ENCODE measurements at places on chromosomes 11 and 22.

DNA sequence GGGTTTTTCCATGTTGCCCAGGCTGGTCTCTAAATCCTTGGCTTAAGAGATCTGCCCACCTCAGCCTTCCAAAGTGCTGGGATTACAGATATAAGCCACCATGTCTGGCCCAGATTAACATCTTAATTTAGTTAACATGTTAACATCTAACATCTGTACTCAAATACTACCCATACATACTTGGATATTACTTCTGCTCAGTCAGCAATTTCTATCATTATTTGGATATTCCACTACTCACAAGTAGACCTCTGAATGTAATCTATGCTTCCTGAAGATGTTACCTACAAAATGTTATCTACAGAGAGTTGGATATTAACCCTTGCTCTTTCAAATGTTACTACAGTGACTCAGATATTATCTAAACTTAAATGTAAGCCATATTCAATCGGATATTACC, 4.0 kb downstream of the CCKBR start:
- DNase-seq: no peak

DNA sequence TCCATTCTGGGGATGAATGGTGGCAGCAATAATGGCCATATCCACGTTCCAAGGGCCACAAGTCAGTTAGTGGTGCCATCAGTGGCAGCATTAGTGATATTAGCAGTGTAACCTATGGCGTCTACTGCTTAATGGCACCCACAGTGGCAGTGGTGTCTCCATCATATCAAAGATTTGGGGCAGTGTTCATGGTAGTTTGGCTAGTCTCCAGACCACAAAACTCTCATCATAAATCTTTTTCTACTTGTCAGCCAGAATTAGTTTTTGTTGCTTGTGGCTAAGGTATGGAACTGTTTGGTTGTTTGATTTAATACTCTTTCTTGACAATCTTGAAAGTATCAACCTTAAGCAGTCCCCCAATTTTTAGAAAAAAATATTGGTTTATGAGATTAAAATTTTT, 45.1 kb upstream of the DEUP1 start:
- DNase-seq: no peak

- no peak for DNase-seq
Measured at GRCh38 chr11:82832983-82833382, 67.2 kb downstream of the PRCP start.

DNA sequence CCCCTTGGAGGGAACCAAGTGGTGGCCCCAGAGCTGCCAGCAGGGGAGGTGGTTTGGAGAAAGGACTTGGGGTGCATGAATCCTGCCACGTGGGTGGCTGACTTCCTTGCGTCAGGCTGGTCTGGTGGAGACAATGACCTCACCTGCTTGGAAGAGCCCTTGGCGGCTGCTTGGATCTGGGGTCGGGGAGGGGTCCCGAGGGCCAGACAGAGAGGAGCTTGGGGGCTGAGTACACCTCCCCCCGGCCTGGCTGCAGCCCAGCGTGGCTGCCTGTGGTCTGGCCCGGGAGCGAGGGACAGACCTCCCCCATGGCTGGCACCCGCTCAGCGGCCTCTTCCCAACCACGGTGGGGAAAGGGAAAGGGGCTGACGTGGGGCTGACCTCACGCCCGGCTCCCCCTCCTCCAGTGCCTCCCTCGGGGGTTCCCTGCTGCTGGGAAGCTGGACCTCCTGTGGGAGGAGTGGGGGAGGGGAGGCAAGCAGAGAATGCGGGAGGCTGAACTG, 13.8 kb downstream of the LIF start:
- DNase-seq: peak; percentile 87

- no peak for DNase-seq
Measured at GRCh38 chr11:96159968-96160367, 183.0 kb downstream of the MAML2 start.

DNA sequence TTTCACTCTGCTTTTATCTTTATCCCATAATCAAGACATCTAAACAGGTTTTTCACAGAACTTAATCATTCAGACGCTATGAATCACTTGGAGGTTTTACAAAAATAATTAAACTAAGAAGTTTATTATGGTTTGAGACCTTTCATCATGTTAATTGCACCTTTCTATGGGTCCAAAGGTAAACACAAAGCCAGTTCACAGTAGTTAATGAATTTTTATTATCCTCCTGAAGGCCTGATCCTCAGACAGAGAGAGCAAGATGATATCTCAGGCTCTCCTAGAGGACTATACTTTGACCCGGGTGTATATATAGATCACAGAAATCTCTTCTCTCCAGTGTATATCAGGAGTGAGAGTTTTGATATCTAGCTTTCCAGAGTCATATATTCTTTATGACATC, 1044.3 kb upstream of the RAG2 start:
- no peak for DNase-seq

DNA sequence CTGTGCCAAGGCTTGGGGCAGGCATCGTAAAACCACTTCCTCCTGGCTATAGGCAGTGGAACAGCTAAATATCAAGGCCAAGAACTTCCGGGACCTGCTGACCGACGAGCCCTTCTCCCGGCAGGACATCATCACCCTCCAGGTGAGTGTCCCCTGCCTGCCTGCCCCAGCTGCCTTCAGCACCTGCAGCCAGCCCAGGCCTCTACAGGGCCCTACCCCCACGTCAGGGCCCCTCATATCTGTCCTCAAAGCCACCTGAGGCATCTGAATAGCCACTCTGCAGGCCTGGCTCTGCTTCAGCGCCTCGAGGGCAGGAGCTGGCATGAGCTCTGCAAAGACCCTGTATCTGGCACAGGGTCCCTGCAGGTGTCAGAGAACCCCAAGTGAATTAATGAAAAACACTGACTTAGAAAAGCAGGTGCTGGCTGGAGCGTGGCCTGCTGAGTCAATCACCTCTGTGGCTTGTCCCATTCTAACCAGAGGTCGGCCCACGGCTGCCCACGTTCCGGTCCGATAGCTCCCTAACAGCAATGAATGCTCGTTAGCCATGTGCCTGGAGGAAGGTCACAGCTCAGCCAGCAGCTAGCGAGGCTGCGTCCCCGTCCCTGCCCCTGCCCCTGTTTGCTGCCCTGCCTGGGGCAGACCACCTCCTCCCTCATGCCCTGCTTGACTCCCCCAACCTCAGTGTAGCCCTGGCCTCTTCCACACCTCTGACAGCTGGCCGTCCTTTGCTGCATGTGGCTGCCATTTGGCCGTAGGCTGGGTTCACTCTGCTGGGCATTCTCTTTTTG, 16.8 kb downstream of the PPIL2 start:
- DNase-seq: no peak

GRCh38 chr11:127627204-127627603, 626.6 kb upstream of the KIRREL3 start:
- no peak for DNase-seq

DNA sequence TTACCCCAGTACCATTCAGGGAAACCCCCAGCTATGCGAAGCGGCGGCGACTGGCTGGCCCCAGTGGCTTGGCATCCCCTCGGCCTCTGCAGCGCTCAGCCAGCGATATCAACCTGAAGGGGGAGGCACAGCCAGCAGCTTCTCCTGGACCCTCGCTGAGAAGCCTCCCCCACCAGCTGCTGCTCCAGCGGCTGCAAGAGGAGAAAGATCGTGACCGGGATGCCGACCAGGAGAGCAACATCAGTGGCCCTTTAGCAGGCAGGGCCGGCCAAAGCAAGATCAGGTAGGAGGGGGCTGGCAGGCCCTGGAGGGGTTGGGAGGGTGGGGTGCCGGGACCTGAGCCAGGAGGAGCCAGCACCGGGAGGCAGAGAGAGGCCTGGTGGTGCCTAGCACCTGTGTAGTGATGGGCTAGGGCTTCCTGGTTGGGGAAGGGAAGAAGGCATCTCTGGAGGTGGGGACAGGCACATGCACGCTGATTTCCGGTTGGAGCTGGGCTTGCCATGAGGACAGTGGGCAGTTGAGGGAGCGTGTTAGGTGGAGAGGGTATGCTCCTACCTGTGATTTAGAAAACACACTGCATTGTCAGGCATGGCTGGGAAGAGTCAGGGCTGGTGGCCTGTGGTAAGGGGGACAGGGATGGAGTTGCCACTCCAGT, 22.3 kb downstream of the SHANK3 start:
- DNase-seq: no peak

GRCh38 chr22:43013355-43014315, 1.3 kb downstream of the PACSIN2 start:
- peak; percentile 41 for DNase-seq

DNA sequence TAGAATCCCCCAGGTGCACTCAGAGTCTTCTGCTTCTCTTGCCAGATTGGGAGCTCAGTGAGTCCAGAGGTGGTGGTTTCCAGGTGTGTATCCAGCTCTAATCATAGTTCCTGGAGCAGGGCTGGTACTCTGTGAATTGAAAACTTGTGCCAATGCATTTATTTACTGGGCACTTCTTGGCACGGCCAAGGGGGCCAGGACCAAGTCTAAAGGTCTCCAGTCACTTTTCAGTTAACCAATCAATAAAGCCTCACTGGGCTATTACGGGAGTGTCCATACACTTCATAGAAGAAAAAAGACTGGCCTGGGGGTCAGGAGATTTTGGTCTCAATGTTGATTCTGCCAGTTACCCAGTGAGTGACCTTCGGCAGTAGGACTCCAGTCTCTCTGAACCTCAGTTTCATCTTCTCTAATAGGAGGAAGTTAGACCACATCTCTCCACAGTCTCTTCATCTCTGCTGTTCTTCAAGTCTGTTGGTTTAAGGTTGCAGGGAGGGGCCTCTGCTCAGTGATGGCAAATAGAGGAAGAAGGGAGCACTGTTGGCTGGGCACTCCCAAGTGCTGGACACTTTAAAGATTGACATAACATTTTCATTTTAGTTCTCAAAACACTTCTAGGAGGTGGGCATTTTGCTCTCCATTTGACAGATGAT, 188.5 kb upstream of the E2F8 start:
- DNase-seq: no peak

- DNase-seq: peak; percentile 99
Measured at GRCh38 chr11:111735262-111736116, 30.7 kb downstream of the PPP2R1B start.

- DNase-seq: peak; percentile 59
Measured at GRCh38 chr11:73271936-73272679, at the start of gene P2RY6. Gene P2RY6 (plus strand): TSS chr11:73272338. CDS start chr11:73296519, 24,181 bp downstream.

DNA sequence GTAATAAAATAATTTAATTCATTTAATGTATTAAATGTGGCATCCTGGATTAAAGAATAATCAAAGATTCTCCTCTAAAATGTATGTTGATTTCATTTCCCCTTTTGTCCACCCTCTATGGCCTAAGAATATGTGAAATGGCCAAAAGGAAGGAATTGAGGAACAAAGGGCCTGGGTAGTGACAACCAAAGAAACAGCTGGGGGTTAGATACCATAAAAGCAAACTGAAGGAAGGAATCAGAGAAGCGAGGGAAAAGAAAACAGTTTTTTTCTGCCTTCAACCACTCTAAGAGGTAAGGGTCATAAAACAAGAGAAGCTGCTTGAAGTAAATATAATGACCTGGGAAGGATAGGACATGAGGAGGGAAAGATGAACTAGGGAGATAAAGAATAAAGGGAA, 139.3 kb downstream of the FAM76B start:
- no peak for DNase-seq

DNA sequence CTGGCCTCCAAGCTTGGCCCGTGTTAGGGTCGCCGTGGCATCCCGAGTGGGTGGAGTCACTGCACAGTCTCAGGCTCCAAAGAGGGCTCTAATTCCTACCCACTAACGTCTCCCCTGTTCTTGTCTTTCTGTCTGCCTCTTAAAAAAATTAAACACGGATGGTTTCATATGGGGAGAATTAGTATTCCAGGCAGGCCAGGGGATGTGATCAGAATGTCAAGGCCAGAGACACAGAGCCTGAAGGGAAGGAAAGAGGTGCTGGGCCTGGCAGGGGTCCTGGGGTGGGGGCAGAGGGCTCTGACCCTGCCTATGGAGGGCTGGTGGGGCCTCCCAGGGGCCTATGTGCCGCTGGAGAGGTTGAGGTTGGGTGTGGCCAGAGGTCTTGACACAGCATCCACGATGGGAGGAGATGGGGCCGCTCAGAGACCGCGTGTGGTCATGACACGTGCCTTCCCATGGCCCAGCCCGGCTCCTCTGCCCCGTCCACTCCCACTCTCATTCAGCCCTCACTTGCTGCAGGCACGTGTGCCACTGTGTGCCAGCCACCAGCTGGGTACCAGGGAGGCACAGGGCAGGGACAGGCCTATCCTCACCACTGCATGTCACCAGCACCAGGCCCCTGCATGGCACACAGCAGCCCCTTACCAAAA, 56.5 kb downstream of the FLRT1 start:
- DNase-seq: no peak

DNA sequence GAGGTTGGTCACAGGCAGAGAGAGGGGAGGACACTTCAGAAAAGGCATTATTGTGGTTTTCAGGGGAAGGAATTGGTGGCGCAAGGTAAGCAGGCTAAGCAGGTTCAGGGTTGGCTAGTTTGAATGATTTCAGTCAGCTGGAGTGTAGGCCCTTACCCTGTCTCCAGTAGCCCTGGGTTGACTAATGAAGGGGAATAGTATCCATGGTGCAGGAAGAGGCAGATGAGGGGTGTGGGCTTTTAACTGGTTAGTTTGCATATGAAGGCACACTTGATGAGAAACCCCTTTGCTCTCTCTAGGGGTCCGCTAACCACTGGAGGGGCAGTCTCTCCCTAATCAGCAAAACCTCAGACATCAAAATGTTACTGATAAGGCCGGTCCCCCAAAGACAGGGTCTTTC, 249.7 kb downstream of the AASDHPPT start:
- no peak for DNase-seq

DNA sequence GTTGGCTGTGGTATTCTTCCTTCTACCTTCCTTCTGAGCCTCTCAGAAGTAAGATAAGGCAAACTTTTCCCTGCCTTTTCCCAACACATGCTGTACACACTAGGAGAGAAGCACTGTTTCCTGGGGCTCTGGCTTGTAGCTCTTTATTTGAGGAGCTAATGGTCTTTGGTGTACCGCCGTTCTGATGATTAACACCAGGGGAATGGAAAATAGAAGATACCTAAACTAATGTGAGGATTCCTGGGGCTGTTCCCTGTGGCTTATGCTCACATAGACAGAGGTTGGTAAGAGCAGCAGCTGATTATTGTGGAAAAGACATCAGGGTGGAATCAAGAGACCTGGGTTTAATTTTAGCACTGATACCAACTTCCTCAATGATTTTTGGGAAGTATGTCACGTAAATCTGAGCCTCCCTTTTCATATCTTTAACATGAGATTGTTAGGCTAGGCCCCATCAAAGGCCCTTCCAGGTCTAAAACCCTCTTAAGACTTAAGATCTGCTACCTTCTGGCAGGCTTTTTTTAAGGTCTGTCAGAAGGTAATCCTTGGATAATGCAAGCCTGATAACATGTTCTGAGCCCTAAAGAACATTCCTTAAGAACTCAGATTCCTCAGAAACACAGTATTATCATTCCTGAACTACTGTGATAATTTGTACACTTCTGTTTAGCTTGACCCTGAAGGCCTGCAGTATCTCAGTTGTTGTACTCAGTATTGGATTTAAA, 24.8 kb upstream of the RCE1 start:
- peak; percentile 68 for DNase-seq

DNA sequence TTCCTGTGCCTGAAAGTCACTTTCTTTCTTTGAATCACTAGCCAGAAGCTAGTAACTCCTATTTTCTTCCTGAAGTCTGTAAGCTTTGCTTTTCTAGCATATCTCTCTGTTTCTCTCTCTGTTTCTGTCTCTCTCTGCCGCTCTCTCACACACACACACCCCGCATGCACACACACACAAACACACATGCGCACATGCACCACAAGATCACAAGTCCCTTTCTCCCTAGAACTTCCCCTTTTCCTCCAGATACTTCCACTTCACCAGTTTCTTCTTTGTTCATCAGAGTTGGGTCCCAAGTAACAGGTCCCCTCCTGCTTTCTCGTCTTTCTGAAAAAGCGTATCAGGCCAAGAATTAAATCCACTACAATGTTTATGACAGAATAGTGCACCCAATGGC, 148.5 kb upstream of the HSD17B12 start:
- DNase-seq: no peak
